ENCODE measurements at places on chromosomes 7 and 10. TPM values are rescaled to one million over a fixed set of nuclear protein-coding genes. Genes with fewer than 3 reads are reported as not detected.

GRCh38 chr10:81306971-81307782, 567.8 kb upstream of the NRG3 start:
- no peak for DNase-seq

DNA sequence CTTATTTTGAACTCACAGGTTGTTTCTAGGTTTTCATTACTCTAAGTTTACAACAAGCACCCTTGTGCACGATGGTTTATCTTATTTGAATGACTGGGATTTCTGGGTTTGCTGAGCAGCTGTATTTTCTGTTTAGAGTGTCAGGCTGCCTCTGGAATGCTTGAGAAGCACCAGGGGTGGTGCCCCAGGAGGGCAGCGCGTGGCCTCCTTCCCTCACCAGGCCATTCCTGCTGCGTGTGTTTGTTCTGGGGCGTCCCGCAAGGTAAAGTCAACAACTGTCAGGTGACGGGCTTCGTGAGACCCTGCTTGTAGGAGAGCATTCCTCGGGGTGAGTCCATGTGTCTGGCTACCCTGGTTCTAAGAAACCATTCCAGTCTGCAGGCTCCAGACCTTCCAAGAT, 54.9 kb downstream of the FAM171A1 start:
- no peak for DNase-seq

ZNF727 gene
- 0.29 TPM for total RNA-seq

CPA1 gene
- total RNA-seq: 1.1 TPM

ACSM6 gene
- total RNA-seq: not detected

DNA sequence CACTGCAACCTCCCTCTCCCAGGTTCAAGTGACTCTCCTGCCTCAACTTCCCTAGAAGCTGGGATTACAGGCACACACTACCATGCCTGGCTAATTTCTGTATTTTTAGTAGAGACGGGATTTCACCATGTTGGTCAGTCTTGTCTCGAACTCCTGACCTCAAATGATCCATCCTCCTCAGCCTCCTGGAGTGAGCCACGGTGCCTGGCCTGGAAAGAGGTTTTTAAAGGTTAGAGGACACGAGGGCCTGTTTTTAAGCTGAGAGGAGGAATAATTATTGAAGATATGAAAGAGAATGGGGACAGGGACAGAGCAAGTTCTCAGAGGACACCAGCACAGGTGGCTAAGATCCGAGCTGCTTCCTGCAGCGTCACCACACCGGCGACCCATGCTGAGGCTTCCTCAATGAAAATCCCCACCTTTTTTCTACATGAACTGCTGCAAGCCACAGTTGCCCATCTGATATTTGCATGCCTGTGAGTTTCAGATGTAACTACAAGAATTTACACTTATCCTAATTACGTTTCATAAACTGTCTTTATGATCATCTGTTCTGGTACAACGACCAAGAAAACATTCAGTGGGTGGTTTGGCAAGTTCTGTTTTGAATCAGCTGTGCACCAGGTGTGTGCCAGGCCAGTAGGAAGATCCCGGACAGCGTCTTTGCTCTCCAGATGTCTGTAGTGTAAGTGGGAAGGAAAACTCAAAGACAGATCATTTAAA, 76.0 kb downstream of the HIP1 start:
- no peak for DNase-seq

GRCh38 chr10:78449554-78449953, 415.9 kb downstream of the RPS24 start:
- DNase-seq: no peak

DNA sequence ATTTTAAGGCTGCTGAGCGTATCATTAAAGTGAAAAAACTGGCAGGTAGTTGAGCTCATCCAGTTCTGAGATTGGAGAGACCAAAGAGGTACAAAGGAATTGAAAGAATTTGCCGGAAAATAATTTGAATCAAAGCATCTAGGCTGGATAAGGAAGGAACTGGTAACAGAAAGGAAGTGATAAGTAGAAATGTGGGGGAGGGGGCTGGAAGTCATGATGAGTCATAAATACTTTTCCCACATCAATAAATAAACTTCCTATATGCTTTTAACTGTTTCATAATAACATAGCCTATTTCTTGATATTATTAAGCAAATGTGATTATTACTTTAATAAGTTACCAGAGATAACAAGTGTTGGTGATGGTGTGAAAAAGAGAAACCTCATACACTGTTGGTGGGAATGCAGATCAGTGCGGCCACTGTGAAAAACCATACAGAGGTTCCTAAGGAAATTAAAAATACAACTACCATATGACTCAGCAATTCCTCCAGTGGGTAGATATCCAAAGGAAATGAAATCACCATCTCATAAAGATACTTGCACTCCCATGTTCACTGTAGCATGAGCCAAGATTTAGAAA, 27.0 kb downstream of the ZNF438 start:
- DNase-seq: peak; percentile 75

ATXN7L1 gene
- total RNA-seq: 8.8 TPM

- no peak for DNase-seq
Observed at GRCh38 chr10:30694518-30695228, 65.1 kb upstream of the LYZL2 start.

DNA sequence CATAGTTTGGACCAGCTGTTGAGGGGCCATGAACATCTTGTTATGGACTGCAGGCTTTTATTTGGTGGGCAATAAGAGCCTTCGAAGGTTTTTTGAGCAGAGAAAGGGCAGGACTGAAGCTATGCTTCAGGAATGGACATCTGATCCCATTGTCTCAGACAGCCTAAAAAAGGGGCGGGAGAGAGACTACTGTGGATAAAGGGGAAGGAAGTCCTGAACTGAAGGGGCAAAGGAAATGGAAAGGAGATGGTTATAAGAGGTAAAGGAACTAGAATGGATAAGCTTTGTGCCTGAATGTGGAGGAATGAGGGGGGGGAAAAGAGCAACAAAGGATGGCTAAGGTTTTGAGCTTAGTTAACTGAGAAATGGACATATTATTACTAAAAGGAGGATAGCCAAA, 172.5 kb downstream of the SKAP2 start:
- DNase-seq: no peak

PLCE1 gene
- 6.2 TPM for total RNA-seq

DNA sequence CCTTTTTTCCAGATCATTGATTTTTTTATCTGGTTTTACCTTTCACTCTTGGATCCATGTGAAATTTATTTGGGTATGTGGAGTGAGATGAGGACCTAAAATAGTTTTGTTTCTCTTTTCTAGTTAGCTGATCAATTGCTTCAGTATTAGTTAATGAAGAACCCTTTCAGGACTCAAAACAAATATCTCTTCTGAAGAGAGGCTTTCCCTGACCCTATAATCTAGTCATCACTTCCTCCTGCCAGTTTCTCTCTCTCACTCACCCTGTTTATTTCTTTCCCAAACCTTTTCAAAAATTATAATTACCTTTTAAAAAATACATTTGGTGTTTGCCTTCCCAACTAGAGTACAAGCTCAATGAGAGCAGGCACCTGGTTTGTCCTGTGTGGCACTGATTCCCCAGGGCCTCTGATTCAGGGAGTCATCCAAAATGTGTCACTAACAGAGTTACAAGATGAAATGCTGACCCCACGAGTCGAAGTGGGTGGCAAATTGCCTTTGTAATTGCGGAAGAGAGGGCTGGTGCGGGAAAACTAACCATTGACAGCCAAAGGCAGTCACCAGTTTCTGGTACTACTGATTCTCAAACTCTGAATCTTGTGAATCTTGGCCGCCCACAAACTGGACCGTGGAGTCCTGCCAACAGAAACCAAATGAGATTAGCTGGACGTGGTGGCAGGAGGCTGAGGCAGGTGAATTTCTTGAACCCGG, 2.4 kb downstream of the TMEM140 start:
- no peak for DNase-seq
